NCI-H187 treated with DMSO at 0.1 percent for 48 hours (cell line): ENCODE measurements at places on chromosomes 2 and 18.

- no peak for DNase-seq
Measured at GRCh38 chr2:66095820-66096345, 339.0 kb upstream of the MEIS1 start.

- DNase-seq: no peak
Measured at GRCh38 chr2:8526403-8526696, 155.5 kb upstream of the ID2 start.

GRCh38 chr2:46252891-46253659 lies 44.1 kb upstream of the EPAS1 start:
- peak; percentile 10 for DNase-seq

DNA sequence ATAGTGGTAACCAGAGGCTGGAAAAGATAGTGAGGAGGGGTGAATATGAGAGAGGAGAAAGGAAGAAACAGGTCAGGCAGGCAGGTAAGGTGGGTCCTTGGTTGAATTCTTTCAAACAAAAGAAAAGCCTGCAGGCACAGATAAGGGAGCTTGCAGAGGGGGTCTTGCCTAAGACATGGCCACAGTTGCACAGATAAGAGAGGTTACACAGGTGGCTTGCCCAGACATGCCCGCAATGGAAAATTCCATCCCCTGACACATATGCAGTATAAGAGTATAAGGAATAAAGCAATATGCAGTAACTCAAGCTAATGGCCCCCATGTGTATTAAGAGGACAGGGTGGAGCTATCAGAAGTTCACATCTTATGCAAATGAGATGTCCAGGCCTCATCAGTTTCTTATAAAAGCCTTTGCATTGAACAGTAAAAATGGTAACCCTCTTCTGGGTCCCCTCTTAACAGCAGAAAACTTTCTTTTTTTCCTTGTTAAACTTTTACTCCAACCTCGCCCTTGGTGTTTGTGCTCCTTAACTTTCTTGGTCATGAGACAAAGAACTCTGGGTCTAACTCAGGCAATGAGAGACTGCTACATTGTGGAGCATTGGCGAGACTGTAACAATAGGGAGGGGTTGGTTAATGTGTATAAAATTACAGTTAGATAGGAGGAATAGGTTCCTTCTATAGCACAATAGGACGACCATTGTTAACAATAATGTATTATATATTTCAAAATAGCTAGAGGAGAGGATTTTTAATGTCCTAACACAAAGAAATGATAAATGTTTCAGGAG lies 764.6 kb downstream of the TSN start:
- no peak for DNase-seq

GRCh38 chr2:182404975-182405561 lies 21.8 kb downstream of the PDE1A start:
- no peak for DNase-seq

GRCh38 chr2:210049831-210050230 lies 47.4 kb downstream of the RPE start:
- DNase-seq: no peak

DNA sequence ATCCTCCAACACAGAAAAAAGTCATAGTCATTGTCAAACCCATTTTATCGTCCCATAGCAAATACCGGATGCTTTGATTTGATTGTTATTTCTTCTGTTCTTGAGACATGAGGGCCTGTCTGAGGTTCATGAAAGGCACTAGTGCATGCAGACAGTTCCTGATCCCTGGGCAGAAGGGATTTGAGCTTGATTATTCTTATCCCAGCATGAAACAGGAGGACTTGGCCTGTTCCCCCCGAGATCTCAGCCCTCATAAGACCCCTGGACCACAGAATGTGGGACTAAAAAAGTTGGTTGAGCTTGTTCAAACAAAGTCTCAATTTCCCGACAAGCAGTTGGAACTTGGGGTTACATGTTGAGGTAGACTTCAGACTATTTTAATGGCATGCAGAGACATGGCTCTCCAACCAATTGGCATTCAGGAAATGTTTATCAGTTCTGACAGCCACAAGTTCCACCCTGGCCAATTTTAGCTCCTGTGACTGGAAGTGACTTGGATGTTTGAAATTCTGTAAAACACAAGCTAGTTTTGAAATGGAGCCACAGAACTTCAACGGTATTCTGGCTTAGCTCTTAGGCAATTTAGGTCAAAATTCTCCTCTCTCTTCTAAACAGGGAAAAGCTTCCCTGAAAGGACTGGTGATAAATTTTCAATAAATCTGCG lies 366.9 kb upstream of the SLC14A2 start:
- no peak for DNase-seq

DNA sequence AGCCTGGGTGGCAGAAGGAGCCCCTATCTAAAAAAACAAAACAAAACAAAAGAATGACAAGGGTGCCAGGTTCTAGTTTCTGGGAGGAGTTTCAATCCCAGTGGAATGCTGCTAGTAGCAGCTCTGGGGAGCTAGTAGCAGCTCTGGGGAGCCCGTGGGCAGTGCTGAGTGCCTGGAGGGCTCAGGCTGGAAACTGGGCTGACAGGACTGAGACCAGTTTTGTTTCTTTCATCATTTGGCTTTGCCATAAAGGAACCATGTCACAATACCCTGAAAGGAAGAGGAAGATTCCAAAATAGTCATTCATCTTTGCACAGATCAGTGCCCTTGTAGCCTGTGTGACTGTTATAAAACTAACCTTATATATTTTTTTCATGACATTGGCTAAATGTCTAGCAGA lies 10.6 kb downstream of the MFSD6 start:
- no peak for DNase-seq

DNA sequence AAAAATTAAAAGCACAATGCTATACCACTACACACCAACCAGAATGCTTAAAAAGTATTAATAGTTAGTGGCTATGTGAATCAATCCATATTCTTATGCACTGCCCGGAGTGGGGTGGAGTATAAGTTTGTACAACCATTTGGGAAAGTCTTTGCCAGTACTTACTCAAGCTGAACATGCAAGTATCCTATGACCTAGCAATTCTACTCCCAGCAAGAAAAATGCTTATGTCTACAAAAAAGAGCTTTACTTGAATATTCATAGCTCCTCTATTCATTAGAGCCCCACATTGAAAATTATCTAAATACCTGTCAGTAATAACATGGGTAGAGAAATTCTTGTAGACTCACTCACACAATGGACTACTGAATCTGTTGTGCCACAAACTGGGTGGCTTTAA lies 21.4 kb upstream of the CNOT11 start:
- no peak for DNase-seq

DNA sequence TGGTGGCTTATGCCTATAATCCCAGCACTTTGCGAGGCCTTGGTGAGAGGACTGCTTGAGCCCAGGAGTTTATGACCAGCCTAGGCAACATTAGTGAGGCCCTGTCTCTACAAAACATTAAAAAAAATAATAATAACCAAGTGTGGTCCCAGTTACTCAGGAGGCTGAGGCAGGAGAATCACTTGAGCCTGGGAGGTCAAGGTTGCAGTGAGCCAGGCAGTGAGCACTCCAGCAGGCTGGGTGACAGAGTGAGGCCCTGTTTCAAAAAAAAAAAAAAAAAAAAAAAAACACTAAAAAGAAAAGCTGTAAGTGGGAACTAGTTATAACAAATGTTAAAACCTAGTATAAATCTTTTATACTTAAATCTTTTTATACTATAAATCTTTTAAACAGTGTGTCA lies 146.2 kb upstream of the ITGA4 start:
- DNase-seq: no peak

DNA sequence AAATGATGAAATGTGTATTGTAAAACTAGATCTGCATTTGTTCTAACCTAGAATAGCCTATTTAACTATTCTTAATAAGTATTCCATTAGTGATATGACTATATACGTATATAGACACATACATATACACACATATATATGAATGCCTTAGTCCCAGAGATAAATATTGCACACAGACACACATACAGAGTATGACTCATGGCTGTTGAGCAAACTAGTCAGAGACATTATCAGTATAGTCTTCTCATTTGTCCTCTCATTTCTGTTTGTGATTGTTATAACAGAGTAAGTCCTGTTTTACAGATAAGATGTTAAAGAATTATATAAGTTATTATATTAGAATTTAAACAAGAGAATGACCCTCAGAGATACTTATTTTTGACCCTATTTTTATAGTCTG lies 202.5 kb downstream of the CCDC102B start:
- no peak for DNase-seq

DNA sequence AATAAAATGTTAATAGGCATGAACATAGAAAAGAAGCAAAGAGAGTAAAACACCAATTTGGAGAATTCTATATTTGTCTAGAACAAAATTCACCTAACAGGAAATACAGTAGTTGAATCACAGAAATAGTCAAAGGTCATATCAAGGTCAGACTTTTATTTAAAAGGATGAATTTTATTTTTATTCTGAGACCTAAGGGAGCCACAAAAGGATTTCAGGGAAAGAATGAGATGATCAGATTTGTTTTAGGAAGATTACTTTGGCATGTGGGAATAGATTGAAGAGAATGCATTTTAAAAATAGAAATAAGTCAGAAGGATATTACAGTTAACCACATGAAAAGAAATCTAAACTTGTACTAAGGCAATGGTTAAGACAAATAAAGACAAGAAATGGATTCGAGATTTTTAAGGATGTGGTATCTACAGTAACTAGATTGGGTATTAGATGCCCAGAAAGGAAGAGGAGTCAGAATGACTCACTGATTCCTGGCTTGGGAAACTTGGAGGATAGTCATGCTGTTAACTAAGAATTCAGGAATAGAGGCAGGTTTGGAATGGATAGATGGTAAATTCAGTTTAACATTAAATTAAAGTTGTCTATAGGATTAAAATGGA lies 56.0 kb downstream of the METTL4 start:
- DNase-seq: no peak

- DNase-seq: no peak
Measured at GRCh38 chr2:199019898-199020507, 437.7 kb downstream of the SATB2 start.

DNA sequence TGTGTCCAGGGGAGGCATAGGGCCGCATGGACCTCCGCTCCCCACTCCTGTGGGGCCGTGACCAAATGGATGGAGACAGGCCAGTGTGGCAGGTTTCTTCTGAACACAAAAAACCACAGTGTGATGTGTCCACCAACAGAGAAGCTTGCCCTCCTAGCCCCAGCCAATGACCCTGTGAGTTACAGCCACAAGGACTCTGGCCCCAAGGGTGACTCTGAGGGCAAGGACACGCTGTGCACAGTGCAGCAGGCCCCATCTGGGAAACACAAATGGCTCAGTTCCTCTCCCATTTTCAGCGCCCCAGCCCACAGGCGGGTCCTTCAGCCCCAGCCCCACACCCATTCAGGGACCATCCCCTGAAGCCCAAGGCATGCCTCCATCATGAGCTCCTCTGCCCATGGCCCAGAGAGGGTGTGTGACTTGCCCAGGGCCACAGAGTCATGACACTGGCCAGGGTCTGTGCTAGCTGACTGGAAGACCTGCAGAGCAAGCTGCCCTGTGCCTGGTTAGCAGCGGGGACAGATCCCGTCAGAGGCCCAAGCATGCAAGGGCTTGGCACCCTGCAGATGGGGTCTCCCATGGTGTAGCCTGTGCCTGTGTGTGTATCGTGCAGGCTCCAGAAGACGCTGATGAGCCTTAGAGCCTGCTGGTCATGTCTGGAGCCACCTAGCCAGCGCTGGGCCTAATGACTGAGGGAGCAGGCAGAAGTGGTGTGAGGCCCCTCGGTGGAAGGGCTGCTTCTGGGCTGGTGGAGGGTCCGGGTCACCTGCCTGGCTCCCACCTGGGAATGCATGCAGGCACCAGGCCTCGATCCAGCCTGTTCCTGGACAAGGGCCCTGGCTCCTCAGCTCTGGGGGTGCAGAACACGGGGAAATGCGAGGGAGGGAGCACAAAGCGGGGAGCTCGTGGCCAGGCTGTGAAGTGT lies 47.7 kb downstream of the HS6ST1 start:
- no peak for DNase-seq

- no peak for DNase-seq
Measured at GRCh38 chr2:231047923-231048915, 8.4 kb upstream of the PSMD1 start.

DNA sequence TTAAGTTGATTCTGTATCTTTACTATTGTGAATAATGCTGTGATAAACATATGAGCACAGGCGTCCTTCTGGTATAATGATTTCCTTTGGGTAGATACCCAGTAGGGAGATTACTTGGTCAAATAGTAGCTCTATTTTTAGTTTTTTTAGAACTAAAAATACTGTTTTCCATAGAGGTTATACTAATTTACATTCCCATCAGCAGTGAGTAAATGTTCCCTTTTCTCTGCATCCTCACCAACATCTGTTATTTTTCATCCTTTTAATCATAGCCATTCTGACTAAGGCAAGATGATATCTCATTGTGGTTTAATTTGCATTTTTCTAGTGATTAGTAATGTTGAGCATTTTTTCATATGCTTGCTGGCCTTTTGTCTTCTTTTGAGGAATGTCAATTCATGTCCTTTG lies 35.1 kb downstream of the PMS1 start:
- no peak for DNase-seq

GRCh38 chr2:189086710-189087109 lies 92.9 kb downstream of the COL5A2 start:
- no peak for DNase-seq
